ENCODE measurements at places on chromosomes 5 and 9.

DNA sequence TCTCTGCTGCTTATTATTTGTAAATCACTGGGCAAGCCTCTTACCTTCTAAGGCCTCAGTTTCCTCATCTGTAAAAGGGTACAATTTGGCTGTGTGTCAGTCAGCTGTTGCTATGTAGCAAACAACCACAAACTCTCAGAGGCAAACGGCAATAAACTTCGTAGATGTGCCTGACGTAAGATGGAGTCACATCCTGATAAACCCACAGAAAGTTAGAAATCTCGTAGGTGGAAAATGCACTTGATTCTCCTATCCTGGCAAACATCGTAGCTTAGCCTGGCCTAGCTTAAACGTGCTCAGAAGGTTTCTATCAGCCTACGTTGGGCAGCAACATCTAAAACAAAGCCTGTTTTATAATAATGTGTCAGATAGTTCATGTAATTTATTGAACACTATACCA is 35.0 kb upstream of the UNC5A start:
- DNase-seq, result no peak

- no peak for DNase-seq
Measured at GRCh38 chr9:70091572-70091971, 47.9 kb downstream of the MAMDC2 start.

DNA sequence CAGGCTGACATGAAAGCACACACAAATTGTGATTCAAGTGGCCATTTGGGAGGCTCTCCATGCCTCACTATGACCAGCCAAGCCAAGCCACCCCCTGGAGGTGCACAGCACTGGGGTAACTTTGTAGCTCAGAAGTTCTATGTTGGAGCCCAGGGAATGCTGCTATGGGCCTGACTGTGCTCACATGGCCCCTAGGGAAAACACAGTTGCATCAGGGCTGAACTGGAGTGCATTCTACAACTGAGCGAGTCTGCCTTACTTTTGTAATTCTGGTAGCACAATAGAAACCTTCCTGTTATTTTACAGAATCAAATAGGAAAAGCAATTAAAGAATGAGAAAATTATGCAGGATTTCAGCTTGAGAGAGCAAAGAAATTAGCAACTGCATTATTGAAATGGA is 455.5 kb upstream of the TRPC7 start:
- DNase-seq, result no peak

GRCh38 chr9:91547081-91547480 is 123.4 kb upstream of the NFIL3 start:
- no peak for DNase-seq

GRCh38 chr5:39197556-39197955 is 21.8 kb downstream of the FYB1 start:
- no peak for DNase-seq

- no peak for DNase-seq
Measured at GRCh38 chr9:6927838-6928237, 170.1 kb downstream of the KDM4C start.

DNA sequence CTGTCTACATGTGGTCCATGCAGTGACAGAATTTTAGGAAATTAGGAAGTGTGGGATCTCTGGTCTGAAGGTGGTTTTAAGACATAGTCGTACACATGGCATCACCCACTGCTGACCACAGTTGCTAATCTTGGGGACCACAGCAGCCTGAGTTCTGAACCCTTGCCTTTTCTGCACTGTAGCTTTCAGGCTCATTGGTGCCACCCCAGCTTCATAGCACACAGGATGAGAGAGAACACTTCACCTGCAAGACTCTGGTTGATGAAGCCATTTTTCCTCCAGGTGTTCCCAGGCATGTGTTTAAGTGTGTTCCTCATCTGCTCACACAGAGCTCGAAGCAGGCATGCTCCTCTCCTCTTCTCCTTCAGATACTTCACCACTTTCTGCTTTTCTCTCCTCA is 68.2 kb upstream of the S1PR3 start:
- DNase-seq, result no peak

- no peak for DNase-seq
Measured at GRCh38 chr5:164649266-164649665, 1143.8 kb downstream of the MAT2B start.

- no peak for DNase-seq
Measured at GRCh38 chr5:10290438-10290837, 17.3 kb downstream of the CMBL start.

DNA sequence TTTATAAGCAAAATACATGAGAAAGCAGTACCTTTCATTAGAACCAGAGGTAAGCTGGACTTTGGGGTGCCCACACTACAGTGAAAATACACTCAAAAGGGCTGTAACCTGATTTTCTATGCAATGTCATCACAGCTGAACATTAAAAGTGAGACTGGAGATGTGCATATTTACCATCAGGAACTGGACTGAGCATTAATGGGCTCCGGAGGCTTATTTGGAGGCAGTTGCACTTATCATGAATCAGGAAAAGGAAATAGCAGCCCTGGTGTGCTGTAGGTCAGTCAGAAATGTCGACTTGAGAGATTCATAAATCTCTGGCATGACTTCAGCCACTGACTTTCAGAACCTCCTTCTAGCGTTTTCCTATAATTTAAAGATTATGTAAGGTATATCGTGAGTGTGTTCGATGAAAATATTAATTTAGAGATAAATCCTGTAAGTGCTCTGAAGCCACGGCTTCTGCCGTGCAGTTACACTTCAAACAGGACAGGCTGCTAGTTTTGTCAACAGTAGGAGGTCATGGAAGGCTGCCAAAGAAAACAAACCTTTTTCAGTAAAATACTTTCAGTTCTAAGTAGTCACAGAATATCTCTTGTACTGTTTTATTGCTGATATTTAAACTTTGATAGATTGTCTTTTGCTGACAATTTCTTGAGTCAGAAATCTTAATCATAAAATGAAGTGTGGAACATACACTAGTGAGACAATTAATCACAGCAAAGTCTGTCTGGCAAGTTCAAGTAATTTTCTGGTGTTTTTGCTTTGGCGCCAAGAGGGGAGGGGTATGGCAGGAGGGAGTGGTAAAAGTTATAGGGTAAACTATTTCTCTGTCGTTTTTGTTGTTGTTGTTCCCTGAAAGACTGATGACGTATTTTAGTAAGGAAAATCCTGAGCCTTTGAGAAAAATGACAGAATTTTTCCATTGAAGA is 939.7 kb downstream of the NR2F1-AS1 start:
- no peak for DNase-seq

GRCh38 chr5:126469536-126470316 is 46.5 kb downstream of the GRAMD2B start:
- no peak for DNase-seq

DNA sequence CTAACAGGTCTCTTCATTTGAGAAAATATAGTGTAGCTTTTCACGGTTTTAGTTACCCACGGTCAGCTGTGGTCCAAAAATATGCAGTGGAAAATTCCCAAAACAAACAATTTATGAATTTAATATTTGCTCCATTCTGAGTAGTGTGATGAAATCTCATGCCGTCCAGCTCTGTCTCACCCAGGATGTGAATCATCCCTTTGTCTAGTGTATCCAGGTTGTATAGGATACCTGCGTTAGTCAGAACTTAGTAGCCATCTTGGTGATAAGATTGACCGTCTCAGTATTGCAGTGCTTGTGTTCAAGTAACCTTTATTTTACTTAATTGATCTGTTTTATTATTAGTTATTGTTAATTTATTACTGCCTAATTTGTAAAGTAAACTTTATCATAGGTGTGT is 41.1 kb downstream of the NDUFS4 start:
- DNase-seq, result no peak

DNA sequence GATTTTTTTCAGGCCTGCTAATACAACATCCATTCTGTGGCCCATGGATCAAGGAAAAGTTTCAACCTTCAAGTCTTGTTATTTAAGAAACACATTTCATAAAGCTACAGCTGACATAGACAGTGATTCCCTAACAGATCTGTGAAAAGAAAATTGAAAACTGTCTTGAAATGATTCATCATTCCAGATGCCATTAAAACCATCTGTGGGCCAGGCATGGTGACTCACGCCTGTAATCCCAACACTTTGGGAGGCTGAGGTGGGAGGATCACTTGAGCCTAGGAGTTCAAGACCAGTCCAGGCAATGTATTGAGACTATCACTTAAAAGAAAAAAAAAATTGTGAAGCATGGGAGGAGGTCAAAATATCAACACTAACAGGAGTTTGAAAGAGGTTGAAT is 6.0 kb downstream of the RAPGEF6 start:
- no peak for DNase-seq

GRCh38 chr9:127112056-127112455 is 10.4 kb downstream of the ANGPTL2 start:
- DNase-seq, result no peak

- DNase-seq, result no peak
Measured at GRCh38 chr5:13659391-13659790, 285.1 kb downstream of the DNAH5 start.

DNA sequence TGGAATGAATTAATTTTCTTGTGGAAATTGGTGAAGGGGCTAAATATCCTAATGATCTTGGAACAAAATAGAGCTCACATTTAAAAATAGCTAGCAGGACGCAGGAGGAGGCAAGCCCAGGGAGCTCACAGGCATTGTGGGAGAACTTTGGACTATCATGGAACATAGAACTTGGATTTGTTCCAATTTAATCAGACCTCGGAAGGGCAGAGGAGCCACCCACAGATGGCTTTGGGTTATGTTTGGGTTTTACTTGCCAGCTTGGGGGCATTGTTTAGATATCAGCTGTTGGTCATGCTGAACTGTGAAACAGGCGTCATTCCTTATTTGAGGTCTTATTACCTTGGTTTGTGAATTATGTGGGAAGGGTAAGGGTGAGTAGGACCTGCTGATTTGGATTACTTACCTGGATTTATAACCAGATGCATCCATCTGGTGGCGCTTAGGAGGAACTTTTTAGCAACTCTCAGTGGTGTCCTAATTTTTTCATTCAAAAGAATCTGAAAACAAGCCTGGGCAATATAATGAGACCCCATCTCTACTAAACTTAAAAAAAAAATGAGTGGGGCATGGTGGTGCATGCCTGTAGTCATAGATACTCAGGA is 14.1 kb upstream of the PTGR1 start:
- no peak for DNase-seq
